ENCODE measurements at places on chromosomes 7 and 10.

DNA sequence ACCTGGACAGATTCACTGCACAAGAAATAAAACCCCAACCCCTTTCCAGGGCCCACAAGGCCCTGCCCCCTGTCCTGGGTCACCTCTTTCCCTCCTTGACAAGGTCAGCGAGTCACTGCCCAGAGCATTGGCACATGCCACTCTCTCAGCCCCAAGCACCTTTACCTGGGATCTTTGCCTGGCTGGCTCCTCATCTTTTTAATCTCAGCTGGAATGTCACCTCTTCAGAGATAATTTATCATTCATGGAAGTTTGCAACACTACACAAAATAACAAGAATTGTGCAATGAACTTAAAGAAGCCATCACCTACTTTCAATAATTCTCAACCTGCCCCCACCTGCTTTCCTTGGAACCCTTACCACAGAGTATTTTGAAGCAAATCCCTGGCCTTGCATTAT, 19.2 kb downstream of the ANTXRL start:
- DNase-seq, result no peak

GRCh38 chr10:97186911-97187310, 1.2 kb upstream of the SLIT1 start:
- DNase-seq, result no peak

DNA sequence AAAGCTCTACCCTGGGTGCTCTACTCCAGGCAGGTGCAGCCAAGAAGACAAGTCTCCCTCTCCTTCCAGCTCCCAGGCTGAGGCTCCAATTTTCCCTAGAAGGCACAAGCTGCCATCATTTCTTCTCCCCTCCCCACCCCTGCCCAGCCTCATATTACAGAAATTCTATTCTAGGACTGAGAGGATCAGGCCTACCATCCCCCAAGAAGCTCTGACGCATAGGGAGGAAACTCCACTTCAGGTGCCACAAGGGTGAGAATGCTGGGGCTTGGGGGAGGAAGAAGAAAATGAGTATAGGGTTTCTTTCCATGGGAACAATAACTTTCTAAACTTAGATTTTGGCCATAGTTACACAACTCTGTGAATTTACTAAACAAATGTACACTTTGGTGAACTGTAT, 35.3 kb downstream of the FEZF1 start:
- DNase-seq, result no peak

DNA sequence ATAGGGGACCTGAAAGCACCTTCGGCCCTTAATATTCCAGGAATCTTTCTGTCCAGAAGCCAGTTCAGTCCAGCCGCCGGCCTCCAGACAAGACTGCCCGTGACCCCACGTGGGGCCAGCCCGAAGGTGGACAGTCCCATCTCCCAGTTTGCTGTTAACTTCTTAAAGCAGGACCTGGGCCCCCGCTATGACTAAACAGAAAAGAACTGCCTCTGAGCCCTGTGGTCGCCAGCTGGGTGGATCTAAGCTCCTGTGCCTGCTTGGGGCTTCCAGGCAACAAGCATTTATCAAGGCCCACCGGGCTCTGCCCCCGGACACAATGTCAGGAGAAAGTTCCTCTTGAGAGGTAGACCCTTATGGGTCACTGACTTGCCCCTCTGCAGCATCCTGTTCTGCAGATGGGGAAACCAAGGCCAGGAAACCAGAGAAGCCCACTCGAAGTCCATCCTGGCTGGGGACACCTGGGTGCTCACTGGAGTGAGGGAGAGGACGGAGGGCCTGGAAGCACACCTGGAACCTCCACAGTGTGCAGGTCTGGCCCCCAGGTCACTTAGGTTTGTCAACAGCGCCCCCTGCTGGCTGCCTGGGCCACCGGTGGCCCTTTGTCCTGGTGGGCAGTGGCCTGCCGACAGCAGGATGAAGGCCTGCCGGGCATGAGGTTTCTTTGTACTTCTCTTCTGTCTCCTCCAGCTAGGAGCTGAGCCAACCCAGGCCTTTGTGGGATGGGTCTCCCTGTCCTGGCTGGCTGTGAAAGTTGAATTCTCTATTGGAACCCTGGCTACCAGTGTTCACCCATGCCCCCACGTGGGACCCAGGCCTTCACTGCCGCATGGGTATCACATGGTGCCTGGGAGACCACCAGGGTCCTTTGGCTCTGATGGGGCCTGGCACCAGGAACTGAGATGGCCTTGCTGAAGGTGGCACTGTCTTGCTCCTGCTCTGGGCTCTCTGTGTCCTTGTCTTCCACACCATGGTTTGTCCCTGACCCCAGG, 128.0 kb downstream of the ZMIZ1 start:
- peak; percentile 66 for DNase-seq

DNA sequence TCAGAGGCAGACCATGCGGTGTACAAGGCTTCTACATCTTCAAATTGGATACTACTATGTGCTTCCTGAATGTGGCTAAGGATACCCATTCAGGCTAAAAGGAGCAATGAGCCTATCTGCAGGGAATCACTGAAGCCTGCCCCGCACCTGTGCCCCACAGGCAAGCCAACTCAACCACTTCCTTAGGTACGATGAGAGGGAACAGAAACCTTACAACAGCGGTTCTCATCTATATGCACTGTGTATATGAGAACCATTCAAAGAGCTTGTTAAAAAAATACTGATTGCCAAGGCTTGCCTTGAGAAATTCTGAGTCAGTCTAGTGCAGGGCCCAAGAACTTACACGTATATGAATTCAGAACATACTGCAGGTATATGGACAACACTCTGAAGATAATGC, 679.6 kb downstream of the PARD3 start:
- no peak for DNase-seq

GRCh38 chr10:75469006-75469616, 37.7 kb downstream of the LRMDA start:
- DNase-seq, result no peak

GRCh38 chr10:131532745-131533341, 221.3 kb upstream of the TCERG1L start:
- DNase-seq, result no peak

GRCh38 chr7:27339478-27339877, 96.9 kb downstream of the EVX1 start:
- no peak for DNase-seq

DNA sequence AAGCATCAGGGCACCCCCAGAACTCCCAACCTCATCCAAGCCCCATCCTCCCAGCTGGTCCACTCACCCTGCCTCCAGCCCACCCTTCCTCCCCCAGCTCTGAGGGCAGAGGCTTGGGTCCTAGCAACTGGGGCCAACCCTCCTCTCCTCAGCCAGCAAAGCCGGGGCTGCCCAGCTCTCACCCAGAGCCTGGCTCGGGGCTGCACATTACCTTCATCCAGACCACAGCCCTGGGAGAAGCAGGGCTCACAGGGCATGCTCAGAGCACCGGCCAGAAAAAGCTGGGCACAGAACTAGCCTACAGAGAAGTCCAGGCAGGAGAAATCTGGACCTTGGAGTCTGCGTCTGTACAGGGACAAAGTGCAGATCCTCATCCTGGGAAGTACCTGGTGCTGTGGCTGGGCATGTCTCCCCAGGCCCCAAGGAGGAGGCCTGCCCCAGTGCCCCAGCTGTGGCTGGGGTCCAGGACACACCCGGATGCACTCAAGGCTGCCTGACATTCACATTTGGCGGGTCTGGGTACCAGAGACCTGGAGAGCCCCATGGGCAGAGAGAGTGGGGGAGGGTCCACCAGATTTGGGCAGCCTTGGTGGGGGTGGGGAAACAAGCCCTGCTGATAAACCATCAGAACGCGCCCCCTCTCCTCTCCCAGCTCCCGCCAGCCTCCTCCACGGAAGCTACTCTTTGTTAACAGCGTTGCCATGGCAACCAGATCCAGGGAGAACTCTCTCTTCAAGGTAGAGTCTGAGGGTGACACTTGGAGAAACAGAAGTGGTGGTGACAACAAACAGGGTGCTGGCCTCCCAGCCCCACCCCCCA, 5.1 kb downstream of the RASGEF1A start:
- DNase-seq, result no peak

DNA sequence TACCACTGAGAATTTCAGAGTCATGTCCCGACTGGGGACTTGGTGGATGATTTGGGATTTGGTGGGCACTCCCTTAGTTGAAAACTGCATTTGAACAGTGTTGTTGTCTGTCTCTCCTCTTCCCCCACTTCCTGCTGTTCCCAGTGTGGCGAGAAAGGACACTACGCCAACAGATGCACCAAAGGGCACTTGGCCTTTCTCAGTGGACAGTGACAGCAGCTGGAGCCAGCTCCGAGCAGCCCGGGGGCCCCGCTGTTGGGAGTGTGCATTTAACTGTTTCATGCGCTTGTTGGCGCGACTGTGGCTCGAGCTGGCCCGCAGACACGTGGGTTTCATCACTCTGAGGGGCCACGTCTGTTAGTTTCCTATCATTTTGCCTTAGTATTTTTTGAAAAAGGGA, 9.7 kb downstream of the ATP5MF start:
- no peak for DNase-seq

DNA sequence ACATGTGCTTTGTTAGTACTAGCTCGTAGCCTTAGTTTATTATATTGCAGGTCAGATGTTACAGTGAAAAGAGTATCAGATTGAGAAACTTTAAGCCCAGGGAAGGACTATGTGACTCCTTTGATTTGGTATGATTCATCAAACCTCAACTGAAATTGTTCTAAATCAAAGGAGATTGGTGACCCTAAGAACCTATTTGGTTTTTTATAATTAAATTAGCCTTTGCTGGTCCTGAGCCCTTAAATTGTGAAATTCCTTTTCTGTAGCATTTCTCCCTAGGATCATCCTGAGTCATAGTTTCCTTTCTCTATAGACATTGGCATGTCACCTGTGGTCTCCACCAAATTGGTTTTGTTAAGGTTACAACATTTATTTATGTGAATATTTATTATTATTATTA, 89.7 kb downstream of the POLR1F start:
- DNase-seq, result no peak

DNA sequence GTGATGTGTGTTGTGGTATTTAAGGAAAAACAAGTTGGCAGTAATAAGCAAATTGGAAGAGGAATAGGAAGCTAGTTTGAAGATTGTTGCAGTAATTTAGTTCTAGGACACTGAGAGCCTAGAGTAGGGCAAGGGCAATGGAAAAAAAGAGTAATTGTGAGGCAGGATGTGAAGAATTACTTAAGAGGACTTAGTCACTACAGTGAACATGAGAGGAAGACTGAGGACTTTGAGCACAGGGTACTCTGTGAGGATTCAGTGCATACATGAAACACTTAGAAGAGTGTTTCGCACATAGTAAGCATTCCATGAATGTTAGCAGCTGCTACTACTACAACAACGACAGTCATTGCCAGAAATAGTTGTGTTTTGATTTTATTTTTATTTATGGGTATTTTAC, 30.9 kb upstream of the DKK1 start:
- no peak for DNase-seq

DNA sequence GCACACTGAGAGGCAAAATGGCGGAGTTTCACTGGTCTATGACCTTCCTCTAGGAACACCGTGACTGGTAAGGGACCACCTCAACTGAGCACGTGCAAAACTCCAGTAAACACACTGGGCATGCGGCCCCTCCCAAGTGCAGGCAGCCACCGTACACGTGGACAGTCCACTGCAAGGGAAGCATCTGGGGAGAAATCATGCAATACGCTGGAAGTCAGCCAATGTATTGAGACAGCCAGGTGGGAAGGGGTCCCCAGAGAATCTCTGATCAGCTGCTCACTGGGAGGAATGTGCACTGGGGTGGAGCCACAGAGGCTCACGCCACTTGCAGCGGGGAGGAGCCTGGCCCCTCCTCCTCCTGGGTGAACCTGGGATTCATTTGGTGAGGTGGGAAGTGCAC, 49.3 kb downstream of the CFAP46 start:
- no peak for DNase-seq

- DNase-seq, result no peak
Observed at GRCh38 chr7:99626661-99627060, 9.9 kb downstream of the ZSCAN25 start.

DNA sequence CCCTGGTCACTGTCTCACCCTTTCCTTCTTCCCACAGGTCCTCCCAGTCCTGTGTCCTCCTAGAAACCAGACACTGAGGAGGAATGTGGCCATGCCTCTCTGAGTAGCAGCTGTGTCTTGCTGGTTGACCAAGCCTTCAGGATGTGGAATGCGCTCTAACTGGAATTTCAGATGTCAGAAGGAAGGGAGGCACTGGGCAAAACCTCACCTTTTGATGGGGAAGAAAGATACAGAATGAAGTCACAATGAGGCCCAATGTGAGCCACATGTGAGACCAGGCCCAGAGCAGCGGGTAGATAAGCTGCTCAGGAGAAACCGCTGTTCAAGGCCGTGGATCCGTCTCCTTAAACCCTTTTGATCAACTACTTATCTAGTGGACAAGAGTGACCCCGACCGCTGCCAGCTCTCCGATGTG, 54.8 kb upstream of the ECHDC3 start:
- DNase-seq, result no peak

DNA sequence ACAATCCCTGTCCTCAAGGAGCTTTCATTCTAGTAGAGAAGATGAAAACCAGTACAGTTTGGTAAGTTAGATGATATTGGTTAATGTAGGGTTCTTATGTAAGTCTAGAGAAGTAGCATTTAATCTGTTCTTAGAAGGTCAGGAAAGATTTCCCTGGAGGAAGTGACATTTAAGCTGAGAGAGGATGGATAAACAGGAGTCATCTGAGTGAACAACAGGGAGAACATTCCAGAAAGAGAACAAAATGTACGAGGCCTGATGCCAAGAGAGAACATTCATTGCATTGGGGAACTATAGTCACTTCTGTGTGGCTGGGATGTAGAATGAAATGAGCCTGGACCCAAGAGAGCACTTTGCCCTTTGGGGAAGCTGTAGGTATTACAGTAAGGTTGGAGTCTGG, 88.0 kb downstream of the CFTR start:
- no peak for DNase-seq

GRCh38 chr10:17026686-17027485, 102.7 kb downstream of the CUBN start:
- DNase-seq, result peak; percentile 46

DNA sequence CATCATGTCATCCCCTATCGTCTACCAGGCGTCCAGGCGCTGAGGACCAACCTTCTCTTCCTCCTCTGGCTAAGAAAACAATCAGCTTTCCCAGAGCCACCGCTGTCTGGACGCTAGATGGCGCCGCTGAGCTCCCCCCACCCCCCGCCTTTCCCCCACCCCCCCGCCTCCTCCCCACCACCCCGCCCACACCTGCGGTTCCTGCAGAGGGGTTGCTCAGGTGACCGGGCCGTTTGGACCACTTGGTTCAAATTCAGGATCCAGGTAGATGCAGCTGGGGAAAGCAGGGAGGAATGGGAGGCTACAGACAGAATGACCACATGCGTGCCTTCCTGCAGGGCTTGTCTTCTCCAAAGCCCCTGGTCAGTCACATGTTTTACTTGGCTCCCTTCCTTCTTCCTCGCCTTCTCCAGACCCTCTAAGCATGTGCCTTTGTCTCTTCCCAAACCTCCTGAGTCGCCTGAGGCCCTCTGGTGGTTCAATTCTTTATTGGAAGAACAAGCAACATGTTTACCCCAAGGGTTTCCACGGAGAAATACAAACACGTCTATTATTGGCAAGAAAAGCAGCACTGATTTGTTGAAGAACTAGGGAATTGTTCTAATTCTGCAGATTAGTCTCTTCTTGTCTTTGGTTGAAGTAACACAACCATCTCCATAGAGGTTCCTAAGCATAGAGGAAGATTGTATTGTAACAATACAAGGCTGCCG, 24.7 kb downstream of the AOC1 start:
- DNase-seq, result peak; percentile 32

Measured in activated T-helper 9 cell treated with anti-CD3 and anti-CD28 coated beads, Interleukin-2, amount 50 U/mL, for 16 hours (primary cell).